Foreskin melanocyte (primary cell): ENCODE measurements at places on chromosomes 5 and 9.

GRCh38 chr5:158066076-158066475 is 207.1 kb upstream of the CLINT1 start:
- DNase-seq = no peak

GRCh38 chr5:65329266-65329665 is 152.5 kb downstream of the ADAMTS6 start:
- DNase-seq = no peak

DNA sequence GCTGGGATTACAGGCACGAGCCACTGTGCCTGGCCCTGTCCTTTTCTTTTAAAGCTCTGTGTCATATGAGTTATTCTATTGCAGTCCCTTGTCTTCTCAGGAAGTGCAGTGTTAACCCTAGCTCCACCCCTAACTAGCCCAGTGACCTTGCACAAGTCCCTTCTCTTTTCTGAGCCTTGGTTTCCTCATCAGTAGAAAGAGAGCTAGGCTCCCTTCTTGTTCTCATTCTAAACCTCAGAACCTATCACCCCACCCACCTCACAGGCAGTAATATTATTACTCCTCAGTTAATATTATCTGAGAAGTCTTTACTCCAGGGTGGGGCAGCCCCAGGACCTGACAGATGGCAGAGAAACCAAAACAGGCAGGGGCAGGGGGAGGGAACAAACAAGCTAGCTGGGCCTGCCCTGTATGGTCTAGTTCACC is 7.2 kb downstream of the CYFIP2 start:
- no peak for DNase-seq

DNA sequence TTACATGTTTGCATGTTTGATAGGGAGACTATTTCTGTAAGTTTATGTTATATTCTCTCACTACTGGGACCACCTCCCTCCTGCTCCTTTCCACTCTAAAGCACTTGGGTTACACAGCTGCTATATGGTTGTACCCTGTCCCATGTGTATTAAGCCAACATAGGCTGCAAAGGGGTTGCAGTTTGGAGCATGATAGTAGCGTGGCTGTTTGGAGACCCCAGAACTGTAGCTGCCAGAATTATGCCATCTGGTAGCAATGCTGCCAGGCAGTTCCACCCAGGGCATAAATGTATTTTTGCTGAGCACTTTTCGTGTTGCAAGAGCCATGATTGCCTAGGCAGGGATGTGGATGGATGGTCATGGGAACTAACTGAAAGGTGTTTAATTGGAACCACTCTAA is 81.8 kb downstream of the CNTLN start:
- DNase-seq = no peak

GRCh38 chr5:168802337-168802736 is 223.2 kb upstream of the PANK3 start:
- no peak for DNase-seq

- no peak for DNase-seq
These were observed 459.1 kb downstream of the EFNA5 start for GRCh38 chr5:107211630-107212029.

GRCh38 chr9:109471475-109472393 is 26.4 kb downstream of the PTPN3 start:
- no peak for DNase-seq

- DNase-seq = no peak
These were observed 103.5 kb upstream of the C9orf72 start for GRCh38 chr9:27676827-27677226.

DNA sequence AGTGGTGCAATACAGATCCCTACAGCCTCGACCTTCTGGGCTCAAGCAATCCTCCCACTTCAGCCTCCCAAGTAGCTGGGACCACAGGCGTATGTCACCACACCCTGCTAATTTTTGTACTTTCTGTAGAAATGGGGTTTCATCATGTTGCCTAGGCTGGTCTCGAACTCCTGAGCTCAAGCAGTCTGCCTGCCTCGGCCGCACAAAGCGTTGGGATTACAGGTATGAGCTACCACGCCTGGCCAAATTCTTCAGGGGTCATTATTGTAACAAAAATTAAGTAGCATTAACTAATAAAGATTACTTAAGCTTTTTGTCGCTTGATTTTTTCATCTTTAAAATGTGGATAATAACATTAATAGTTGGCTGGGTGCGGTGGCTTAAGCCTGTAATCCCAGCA is 195.3 kb upstream of the IER5L start:
- no peak for DNase-seq
